ENCODE measurements at places on chromosomes 3 and 15.

DNA sequence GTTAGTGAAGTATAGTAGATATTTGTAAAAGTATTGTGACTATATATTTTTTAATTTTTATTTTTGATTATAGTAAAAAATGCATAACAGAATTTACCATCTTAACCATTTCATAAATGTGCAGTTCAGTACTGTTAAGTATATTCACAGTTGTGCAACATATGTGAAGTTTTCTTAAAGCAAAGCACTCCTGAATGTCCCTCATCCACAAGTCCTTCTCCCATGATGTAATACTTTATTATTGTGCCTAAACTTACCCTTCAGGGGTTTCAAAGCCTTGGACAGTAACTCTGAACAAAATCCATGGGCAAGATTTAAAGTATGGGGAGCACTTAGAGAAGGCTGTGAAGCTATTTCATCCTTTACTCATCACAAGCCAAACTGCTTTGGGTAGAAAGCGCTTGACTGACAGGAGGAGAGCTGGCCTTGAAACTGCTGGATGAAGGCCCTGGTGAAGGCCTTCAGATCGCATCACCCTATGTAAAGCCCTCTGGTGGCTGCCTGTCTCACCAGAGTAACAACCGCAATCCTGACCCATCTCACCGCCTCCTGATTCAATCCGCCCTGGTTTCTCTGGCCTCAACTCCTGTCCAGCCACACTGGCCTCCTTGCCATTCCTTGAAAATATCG is 28.0 kb downstream of the LSM3 start:
- DNase-seq: no peak

DNA sequence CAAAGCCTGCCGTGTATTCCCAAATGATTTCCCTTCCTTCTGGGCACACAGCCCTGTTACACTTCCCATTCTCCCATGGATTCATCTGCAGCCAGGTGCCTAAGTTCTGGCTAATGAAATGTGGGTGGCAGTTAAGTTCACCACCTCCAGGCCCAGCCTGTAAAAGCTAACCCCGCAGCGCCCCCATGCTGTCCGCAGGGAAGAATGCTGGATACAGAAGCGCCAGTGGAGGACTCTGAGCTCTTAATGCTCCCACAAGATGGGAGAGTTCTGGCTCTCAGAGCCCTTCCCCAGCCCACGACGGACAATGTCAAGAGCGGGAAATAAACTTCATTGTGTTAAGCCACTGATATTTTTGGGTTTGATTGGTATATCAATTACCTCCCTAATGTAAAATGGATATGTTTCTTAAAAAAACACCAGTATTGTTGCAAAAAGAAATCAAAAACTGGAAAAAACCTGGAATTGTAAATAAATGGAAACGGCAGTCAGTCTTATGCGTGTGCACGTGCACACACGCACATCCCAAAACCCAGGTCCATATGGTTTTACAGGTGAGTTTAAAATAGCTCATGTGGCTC is 37.7 kb upstream of the FGD5 start:
- DNase-seq: peak; percentile 22

GRCh38 chr3:61682671-61683548 is 121.5 kb downstream of the PTPRG start:
- DNase-seq: no peak

DNA sequence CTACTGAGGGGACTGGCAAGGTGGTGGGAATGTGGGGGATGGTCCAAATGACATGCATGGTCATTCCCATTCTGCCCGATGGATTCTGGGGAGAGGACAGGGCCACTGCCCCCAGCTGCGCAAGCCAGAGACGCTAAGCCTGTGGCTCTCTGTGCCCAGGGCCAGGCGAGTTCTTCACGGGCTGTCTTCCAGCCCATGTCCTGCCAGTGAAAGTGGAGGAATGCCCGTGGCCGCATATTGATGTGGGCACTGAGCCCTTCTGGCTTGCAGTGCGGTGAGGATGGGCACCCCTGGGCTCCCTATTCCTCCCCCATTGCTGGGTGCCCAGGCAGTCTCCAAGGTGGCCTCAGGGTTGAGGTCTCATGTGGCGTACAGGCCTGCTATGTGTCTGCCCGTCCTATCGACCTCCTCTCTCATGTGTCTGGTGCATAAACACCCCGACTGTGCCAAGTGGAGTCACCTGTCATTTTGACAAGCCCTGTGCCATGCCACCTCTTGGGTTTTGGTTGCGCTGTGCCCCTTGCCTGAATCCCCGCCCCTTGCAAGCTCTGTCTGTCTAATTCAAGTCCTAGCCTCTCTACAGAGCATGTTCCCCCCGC is 116.8 kb downstream of the TMEM266 start:
- no peak for DNase-seq

DNA sequence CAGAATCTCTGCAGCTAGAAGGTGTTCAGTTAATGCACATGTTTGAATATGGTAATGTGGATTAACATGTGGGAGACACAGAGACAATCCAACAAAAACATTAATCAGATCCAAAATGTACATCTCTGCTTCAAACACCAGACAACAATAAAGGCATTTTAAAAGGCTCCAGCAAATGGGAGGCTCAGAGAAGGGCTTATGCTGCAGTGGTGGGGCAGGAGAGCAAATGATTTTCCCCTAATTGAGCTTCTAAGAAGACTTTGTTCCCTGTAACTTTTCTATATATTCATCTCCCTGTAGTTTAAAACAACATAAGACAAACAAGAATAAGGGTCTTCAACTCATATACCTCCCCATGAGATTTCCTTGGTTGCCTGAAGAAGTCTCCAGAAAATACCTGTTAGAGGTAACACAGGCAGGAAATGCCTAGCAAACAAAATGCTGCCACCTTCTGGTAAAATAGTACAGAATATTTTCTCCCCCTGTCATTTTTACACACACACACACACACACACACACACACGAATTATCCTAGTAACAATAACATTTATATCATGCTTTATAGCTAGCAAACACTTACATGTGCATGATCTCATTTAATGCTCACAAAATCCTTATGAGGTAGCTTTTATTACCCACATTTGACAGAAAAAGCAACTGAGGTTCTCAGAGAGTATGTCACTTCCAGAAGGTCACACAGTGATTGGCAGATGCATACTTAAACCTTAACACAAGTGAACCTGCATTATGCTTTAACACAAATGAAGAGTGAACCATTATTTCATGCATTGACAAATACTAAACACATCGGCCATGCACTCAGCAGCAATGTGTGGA is 123.4 kb upstream of the MB21D2 start:
- no peak for DNase-seq

- peak; percentile 99 for DNase-seq
These were observed 28.1 kb upstream of the CNBP start for GRCh38 chr3:129211772-129212171.

DNA sequence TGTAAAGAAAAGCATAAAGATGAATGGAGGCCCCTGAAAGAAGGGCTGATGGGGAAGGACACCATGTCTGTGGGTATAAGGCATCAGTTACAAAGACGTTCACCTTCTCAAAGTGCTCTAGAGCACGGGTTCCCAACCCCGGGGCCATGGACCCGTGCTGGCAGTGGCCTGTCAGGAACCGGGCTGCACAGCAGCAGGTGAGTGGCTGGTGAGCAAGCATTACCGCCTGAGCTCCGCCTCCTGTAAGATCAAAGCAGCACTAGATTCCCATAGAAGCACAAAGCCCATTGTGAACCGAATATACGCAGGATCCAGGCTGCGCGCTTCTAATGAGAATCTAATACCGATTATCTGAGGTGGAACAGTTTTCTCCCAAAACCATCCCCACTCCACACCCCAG is 25.7 kb downstream of the MYO1E start:
- DNase-seq: no peak

GRCh38 chr15:62745621-62746225 is 296.8 kb upstream of the TPM1 start:
- no peak for DNase-seq

DNA sequence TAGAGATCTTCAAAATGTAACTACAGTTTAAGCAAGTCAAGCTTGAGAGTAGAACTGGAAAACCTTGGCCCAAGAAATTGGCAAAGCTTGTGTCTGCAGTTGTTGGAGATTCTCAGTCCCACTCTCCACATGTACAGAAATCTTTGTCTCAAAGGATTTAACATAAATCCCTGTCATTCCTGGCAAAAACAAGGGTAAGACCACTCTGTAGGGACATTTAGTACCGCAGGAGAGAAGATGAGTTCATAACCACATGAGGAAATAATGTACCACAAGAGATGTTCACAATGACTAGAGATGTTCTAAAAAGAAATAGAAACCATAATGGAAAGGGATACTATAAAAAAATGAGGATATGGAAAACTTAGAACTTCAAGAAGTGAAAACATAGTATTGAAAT is 73.7 kb downstream of the RAB7A start:
- no peak for DNase-seq

DNA sequence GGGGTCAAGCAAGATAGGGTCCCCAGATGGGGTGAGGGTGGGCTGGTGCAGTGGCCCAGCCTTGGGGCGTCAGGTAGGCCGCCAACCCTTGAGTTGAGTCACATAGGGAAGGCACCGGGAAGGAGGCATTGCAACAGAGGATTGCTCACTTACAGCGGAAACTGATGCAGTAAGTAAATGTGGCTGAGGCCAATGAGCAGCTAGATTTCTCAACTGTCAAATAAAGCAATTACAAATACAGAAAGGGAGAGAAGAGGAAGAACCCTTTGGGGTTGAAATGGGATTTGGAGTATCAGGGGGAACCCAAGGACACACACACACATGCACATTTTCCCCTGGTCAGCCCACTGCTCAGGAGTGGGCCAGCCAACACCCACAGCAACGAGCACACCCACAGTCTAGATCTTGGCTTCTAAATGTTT is 44.0 kb downstream of the CHSY1 start:
- peak; percentile 18 for DNase-seq

DNA sequence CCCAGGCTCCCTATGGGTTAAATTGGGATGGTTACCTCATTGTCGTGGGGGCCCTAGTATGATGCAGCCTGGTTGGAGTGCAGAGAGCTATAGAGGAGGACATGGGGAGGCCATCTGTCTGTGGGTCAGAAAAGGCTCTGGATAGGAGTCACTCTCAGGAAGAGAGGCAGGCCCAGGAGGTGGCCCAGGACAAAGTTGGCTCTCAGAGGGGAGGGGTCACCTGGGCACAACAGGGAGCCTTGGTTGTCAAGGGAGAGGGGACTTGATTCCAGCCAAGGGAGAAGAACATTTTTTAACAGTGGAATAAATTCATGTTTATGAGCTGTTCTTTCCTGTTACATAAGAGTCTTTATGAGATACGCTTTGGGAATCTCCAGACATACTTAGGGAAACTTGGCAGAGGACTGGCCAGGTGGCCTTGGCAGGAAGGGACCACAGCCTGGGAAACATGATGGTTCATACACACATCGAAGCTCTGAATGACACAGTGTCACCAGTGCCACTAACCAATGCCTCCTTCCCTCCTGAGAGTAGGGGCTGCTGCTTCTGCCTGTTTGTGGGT is 27.5 kb upstream of the LCTL start:
- no peak for DNase-seq

GRCh38 chr15:39695793-39696192 is 86.8 kb downstream of the FSIP1 start:
- DNase-seq: no peak

DNA sequence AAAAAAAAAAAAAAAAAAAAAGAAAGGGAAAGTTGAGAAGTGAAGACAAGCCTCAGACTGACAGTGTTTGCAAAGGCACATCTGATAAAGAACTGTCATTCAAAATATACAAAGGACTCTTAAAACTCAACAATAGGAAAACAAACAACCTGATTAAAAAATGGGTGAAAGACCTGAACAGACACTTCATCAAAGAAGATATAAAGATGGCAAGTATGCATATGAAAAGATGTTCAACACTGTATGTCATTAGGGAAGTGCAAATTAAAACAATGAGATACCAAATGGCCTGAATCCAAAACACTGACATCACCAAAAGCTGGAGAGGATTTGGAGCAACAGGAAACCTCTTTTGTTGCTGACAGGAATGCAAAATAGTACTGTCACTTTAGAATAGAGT is 48.6 kb downstream of the MCCC1 start:
- no peak for DNase-seq

GRCh38 chr15:91857772-91858171 is 4.3 kb downstream of the SLCO3A1 start:
- DNase-seq: no peak

GRCh38 chr3:4707324-4707723 is 214.2 kb downstream of the ITPR1 start:
- no peak for DNase-seq

GRCh38 chr3:23444386-23444785 is 241.3 kb downstream of the UBE2E2 start:
- DNase-seq: no peak

Measured in MG63 (cell line).